ENCODE measurements at places on chromosomes 1 and 21.

- no peak for DNase-seq
Observed at GRCh38 chr1:230861970-230862595, 6.2 kb downstream of the C1orf198 start.

DNA sequence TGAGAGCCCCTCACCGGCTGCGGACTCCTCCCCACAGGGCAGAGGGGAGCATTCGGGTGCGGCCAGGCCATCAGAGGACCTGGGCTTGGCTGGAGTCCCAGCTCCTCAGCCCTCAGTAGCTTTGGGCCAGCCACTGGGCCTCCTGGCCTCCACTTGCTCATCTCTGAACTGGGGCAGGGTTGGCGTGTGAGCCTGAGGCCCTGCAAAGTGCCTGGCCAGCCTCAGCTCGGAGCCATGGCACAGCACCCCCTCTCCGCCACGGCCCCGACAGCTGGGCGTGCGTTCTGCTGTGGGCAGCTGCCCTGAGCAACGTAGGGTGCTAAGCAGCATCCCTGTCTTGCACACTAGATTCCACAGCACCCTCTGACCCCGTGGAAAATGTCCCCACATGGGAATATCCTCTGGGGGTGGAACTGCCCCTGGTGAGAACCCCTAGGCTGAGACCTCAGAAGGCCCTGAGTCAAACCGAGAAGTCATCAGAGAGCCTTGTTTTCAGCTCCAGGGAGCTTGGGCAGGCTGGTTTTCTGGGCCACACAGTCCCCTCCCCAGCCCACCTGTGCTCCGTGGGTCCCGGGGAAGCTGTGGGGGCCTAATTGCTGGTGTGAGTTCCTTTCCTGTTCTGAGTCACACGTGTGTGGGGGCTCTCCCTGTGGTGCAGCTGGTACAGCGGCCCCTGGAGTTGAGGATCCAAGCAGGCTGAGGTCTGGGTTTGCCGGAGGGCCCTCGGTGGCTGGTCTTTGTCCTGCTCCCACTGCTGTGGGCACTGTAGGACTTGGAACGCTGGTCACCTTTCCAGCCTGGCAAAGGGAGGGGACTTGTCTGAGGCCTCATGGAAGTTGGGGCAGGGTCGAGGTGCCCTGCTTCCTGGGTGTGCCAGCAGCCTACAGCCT lies 24.5 kb downstream of the TP73 start:
- no peak for DNase-seq

- no peak for DNase-seq
Observed at GRCh38 chr1:156075775-156076204, 6.5 kb downstream of the MEX3A start.

DNA sequence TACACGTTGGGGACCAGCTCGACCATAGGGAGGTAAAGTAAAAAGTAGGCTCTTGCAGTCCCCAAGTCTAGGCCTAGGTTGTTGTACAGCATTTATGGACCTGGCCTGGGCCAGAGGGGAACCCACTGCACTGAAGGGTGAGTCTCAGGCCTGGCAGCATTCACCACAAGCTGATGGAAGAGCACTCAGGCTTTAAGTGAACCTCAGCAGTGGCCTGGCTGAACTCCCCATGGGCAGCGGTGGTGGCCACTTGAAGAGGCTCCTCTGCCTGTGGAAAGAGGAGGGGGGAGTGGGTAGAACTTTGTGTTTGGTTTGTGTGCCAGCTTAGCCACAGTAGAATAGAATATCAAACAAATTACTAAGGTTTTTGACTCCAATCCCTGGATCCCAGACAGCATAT lies 176.2 kb upstream of the PRMT6 start:
- no peak for DNase-seq

GRCh38 chr1:91806181-91806768 lies 79.7 kb downstream of the TGFBR3 start:
- no peak for DNase-seq

DNA sequence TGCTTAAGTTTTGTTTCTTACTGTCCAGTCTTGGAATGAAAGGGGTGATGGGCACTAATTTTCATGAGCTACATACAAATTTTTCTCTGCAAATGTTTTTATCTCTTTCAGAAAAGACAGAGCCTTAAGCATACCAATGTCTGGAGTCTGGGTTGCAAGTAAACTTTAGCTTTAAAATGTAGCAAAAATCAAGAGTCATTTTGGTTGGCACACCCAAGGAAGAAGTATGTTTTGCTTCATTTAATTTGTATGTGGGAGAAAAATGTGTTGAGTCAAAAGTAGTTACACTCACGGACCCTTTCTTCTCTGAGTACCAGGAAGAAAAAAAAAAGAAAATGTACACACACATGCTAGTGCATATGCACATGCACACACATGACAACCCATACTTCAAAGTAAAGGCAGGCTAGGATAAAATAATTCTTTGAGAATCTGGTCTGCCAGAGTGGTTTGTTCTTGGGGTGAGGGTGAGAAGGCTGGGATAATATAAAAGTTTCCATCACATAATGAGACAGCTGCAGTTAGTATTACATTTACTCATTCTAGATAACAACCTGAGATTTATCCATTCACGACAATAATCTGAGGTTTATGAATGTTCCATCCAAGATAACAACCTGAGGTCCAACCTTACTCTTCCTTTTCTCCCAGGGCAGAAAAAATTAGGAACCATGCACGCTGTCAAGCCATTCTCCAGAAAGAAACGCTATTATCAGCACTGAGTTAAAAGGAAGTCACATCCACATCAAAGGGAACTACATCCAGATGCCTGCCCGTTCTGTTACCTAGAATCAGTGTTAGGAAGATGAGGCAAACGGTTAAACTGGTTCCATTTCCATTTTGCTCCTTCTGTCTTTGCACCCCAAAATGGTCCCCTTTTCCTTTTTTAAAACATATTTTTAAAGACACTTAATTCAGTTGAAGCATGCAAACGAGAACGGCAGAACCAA lies 9.3 kb downstream of the DPYD start:
- no peak for DNase-seq

GRCh38 chr1:236176337-236177336 lies 34.3 kb downstream of the GPR137B start:
- no peak for DNase-seq

- DNase-seq = no peak
Observed at GRCh38 chr1:121522061-121522759, 337.4 kb downstream of the SRGAP2C start.

GRCh38 chr1:220885971-220886370 lies 6.7 kb downstream of the HLX start:
- no peak for DNase-seq

GRCh38 chr1:1955621-1956094 lies 36.6 kb upstream of the TMEM52 start:
- DNase-seq = no peak

DNA sequence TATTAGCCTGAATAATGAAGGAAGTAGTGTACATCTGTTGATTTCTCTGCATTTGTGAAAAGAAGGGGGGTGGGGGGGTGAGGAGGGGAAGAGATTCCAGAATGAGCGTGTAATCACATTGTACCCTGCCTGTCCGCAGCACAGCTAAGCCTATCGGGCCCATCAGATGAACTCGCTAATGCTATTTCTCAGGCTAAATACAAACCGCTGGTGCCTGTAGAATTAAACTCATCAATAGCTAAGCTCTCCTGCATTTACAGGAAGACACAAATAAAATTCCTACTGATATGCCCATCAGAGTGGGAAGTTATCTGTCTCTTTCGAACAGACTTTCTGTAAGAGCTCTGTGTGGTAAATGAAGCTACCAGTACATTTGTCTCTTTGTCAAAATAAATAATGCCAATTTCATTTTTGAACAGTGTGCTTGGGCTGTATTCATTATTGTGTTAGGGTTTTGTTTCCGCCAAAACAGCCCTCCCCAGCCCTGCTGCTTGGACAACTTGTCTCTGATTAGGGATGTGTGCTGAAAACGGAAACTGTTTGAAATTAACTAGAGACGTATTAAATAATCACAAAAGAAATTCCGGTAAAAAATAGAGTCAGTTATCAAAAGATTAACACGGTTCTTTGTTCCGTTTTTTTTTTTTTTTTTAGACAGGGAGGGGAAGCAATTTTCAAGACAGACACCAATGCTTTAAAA lies 305.4 kb downstream of the TTLL7 start:
- DNase-seq = no peak

DNA sequence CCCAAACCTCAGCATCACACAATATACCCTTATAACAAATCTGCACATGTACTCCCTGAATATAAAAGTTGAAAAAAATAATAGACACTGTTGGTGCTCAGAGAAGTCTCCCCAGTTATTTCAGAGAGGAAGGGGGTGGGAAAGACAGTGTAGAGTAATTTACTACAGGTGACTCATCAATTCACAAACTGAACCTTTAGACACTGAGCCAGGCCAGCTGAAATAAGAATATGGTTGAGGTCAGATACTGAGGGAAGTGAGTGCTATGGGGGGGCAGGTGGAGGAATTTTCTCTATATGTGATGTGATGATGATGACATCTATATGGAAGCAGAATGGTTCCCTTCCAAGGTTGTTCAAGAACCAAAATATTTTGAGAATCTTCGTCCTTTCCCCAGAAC lies 50.1 kb downstream of the MRPL39 start:
- no peak for DNase-seq

- no peak for DNase-seq
Observed at GRCh38 chr1:5688081-5689077, 303.8 kb downstream of the NPHP4 start.

DNA sequence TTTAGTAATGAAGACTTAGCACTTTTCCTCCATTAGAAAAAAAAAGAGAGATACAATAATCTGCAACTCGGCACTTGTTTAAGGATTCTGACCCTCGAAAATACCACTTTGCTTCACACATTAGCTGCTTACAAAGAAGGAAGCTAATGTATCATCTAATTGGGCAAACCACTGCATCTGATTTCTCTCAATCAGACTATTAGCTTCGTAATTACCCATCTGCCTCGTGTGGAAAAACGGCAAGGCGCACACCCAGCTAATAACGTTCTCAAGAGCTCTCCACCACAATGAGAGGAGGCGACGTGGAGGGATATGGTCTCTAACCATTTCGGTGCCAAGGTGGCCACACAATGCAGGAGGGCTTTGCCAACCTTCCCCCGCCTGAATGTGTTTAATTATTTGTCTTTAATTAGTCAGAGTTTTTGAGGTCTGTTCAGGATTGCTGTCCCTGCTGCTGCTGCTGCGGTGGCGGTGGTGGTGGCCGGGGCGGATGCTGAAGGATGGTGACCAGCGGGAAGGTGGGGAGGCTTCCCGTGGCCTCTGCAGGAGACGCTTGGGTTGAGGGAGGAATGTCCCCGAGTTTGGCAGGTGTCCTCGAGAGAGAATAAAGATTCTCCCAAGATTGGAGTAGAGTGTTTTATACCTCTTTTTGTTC lies 374.5 kb downstream of the RPS6KC1 start:
- DNase-seq = no peak

GRCh38 chr1:40782371-40782956 lies 1.1 kb upstream of the KCNQ4 start:
- DNase-seq = no peak

DNA sequence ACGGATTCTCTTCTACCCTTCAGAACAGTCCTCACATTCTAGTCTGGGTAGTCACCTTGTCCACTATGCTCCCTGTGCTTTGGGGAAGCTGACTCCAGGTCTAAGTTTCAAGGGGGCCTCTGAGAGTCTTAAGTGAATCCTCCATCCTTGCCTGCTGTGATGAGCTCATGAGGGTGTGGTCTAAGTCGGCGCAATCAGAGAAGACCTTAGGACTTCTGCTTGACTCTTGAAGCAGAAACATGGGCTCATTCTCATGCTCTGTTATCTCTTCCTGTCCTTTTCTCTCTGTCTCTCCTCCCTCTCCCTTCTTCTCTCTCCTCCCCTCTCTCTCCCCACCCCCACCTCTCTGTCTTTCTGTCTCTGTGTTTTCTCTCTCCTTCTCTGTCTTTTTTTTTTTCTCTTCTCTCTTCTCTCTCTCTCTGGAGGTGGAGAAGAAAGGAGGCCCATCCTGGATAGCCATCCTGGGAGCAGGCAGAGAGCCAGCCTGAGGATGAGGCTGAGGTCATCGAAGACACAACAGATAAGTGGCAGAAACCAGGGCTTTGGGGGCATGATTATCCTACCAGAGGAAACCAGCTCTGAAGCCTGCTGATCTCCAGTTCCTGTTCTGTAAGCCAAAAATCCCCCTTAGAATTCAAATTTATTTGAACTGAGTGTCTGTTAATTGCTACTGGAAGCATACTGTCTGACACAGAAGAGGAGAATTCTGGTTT lies 245.6 kb downstream of the SIPA1L2 start:
- DNase-seq = no peak

DNA sequence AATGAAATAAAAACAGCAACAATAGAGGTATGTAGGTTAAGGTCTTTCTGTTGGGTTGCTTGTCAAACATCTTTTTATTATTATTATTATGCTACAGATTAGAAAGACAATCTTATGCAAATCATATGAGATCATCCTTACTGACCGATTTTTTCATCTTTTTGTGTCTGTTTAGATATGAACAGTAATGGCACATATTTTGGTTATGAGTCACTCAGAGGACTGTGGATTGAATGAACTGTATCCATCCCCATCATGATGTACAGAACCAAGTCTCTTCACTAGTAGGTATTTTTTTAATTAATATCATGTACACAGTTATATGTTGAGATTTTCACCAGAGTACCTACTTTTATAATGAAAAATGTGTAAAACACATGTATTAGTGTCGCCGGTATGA lies 159.1 kb downstream of the CHRM3 start:
- no peak for DNase-seq

GRCh38 chr1:4710592-4711415 lies 56.4 kb downstream of the AJAP1 start:
- DNase-seq = no peak

DNA sequence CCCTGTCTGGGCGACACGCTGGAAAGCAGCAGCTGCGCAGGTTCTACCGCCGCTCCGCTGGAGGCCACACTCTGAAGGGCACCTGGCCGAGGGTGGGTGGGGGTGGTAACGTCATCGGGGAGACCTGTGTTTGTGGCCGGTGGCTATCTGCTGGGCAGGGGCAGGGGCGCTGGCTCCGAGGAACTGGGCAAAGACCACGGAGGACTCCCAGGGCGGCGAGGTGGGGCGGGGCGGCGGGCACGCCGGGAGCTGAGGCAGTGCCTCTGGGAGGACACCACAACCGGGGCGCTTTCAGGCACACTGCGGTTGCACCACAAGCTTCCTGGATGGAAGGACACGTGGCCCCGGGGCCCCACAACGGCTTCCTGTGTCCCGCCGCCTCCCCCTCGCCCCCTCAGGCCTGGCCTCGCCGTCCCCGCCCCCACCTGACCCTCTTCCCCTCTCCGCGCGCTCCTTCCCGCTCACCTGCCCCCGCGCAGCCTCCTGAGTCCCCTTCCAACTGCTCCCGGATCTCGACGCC lies 3.3 kb upstream of the DENND2D start:
- peak; percentile 85 for DNase-seq

GRCh38 chr1:170426596-170426995 lies 105.4 kb upstream of the GORAB start:
- no peak for DNase-seq

- no peak for DNase-seq
Observed at GRCh38 chr1:102219463-102219862, 222.7 kb upstream of the OLFM3 start.

DNA sequence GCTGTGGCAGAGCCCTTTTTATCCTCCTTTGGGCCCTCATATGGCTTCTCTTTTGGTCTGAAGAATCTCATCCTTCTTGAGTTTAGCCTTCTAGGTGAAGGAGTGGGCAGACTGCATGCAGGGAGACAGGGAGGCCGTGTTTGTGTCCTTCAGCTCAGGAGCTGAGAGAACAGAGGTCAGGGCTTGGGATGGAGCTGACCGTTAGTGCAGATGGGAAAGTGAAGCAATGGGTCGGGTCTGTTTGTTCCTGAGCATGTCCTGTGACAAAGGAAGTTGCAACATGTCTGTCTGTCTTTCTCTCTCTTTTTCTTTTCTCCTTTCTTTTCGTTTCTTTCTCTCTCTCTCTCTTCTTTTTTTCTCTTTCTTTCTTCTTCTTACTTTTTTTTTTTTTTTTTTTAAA lies 14.9 kb downstream of the MAPKAPK2 start:
- no peak for DNase-seq
